Stimulated activated CD8-positive, alpha-beta memory T cell treated with anti-CD3 and anti-CD28 coated beads, Interleukin-4, amount 100 ng/mL, for 1 hour (primary cell): ENCODE measurements at places on chromosomes 2 and 18.

- DNase-seq: no peak
Observed at GRCh38 chr2:71538241-71538640, 84.9 kb downstream of the DYSF start.

GRCh38 chr18:55988537-55988936 lies 400.5 kb upstream of the TCF4 start:
- DNase-seq: no peak

- no peak for DNase-seq
Observed at GRCh38 chr2:84844141-84844540, 36.7 kb downstream of the TRABD2A start.

DNA sequence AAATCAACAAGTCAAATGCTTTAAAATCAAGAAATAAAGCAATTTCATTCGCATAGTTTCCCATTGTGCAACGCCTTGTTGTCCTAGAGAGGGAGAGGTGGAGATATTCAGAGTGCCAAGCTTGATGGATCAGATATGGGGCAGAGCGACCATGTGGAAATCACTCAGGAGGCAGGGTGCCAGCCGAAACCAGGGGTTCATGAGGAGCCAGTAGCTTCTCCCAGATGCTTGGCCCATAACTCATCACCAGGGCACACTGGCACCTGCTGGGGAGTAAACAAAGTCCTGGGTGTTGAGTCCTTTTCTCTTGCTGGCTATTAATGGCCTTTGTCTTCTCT lies 53.0 kb upstream of the ASAP2 start:
- DNase-seq: no peak

DNA sequence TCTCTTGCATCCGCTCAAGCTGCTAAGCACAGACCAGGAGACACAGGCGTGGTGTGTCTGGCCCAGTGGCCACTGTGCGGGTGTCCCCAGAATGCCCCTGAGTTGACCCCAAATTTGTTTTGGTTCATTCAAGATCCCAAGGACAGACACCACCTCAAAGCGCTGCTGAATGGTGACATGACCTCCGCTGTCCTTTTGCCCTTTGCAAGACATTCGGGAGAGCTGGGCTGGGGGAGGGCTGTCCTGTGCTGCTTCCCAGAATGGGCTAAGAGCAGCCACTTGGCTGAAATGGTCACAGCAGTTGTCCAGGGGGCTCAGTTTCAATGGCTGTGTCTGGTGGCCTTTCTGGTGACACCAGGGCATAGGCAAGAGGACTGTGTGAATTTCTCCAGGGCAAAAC lies 84.1 kb downstream of the SMIM21 start:
- no peak for DNase-seq

GRCh38 chr18:49625021-49625691 lies 63.3 kb downstream of the LIPG start:
- DNase-seq: no peak

DNA sequence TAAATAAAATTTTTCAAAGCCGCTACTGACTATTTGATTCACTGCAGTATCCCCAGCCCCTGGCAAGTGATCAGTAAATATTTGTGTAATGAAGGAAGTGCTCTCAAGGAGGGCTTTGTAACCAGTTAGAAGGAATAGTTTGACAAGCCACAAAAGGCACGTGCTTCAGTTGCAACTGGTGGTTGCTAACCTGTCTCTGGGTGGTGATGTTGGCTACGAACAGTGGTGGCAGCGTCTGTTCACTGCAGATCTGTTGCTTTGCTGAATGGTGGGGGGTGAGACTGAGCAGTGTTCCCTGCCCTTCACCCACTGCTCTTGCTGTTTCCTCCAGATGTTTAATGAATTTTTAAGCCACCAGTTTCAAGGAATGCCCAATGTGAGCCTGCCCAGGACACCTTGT lies 73.9 kb upstream of the SIX2 start:
- DNase-seq: no peak

- no peak for DNase-seq
Observed at GRCh38 chr2:84526562-84526961, 10.3 kb downstream of the DNAH6 start.

DNA sequence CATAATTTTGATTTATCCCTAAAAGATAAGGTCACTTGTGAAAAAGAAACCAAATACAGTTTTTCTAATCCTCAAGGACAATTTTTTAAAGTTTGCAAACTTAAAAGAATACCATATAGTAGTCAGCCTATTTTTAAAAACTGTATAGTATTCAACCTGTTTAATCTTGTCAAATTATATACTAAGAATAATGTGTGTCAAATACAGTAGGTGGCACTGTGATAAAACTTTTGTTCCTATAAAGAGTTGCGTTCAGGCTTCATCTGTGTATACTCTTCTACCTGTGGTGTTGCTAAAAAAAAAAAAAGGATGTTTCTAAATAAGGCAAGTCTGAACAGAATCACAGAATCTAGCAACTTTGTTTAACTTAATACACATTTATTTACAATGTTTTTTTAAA lies 68.6 kb downstream of the CCDC138 start:
- DNase-seq: no peak

- DNase-seq: no peak
Observed at GRCh38 chr2:38554973-38555595, 47.6 kb downstream of the HNRNPLL start.

DNA sequence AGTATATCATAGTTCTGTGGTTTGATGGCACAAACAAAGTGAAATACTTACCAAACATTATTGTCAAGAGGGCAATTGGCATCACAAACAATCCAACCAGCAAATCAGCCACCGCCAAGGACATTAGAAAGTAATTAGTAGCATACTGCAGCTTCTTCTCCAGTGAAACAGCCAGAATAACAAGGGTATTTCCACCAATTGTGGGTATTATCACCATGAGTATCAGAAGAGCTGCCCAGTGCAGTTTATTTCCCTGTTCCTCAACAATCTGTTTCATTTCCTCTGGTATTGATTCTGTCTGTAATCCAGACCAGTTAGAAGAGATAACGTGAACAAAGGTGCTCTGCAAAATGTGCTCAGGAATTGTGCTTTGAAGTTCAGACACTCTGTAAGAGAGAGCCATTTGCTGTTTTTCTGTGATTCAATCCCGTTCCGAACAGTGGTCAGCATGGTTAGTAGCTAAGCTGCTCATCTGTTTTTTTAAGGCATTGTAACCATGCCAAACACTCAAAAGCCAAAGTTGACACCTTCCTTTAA lies 1.4 kb downstream of the HTR2B start:
- no peak for DNase-seq

GRCh38 chr2:9826208-9826607 lies 17.1 kb upstream of the TAF1B start:
- no peak for DNase-seq
